ENCODE measurements at places on chromosomes 12 and 14.

DNA sequence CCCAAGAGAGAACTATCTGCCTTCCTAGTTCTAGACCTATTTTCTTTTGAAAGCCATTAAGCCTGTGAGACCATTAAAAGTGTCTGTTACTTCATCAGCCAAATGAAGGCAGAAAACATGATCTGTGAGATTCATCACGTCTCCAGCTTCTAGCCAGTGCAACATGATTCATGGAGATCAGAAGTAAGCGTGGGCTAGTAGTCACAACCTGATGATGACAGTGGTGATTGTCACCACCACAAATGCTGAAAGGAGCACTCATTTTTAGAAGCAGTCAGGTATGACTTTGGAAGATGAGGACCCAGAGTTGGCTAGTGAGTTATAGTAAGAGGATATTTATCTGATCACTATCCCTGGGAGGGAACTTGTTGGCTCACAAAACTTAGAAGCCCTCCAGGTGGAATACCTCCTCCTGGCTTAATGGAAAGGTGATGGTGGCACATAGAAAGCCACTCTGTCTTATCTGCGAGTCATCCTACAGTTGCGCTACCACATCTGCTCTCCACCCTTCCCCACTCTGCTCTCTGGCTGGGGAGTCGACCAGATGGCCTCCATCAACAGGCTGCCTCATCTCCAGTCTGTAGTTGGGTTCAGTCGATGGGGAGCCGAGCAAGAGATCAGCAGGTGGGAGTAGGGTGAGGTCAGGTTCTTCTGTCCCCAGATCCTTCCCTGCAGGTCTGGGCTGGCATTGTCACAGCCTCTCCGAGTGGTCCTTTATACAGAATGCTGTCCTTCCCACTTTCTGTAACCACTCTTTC lies 317.6 kb upstream of the FKBP4 start:
- DNase-seq, result no peak

DNA sequence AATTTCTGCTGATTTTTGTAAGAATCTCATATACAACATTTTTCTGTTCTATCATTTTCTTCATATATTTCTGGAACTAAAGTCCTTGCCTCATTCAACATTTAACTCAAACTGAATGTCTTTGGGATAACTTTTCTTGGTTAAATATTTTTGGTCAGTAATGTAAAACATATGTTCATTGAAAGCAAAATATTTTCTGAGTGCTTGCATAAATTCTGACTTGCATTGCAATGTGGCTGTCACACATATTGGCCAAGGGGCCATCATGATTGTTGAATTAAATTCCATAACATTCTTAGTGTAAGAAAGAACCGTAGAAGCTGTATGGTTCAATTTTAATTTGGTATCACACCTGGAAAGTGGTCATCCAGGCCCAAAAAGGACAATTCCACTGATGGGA lies 369.4 kb downstream of the GALC start:
- no peak for DNase-seq

GRCh38 chr14:52590318-52590717 lies 37.7 kb downstream of the GPR137C start:
- no peak for DNase-seq

DNA sequence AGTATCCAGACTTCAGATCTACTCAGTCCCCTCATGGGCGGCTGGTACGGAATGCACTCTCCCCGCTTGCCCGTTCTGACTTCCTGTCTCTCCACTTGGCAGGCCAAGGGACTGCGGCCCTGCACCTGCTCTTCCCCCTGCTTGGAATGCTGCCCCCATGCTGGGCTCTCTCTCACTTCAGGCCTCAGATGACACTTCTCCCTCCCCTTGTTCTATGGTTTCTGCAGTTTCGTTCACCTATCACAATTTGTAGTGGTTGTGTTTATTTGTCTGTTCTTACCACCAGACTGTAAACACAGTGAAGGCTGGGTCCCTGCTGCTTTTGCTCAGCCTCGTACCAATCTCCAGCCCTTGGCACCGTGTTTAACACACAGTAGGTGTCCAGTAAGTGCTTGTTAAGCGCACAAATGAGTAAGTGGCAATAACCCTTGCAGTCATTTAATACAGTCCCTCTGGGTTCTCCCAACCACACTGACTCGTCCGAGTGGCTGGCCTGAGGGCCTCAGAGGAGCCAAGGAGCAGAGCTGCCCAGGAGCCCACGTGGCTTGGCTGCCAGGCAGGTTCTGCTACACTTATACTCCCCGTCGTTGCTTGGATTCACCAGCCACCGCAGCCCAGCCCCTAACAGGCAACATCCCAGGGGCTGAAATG lies 11.8 kb downstream of the SLC6A12 start:
- DNase-seq, result no peak

DNA sequence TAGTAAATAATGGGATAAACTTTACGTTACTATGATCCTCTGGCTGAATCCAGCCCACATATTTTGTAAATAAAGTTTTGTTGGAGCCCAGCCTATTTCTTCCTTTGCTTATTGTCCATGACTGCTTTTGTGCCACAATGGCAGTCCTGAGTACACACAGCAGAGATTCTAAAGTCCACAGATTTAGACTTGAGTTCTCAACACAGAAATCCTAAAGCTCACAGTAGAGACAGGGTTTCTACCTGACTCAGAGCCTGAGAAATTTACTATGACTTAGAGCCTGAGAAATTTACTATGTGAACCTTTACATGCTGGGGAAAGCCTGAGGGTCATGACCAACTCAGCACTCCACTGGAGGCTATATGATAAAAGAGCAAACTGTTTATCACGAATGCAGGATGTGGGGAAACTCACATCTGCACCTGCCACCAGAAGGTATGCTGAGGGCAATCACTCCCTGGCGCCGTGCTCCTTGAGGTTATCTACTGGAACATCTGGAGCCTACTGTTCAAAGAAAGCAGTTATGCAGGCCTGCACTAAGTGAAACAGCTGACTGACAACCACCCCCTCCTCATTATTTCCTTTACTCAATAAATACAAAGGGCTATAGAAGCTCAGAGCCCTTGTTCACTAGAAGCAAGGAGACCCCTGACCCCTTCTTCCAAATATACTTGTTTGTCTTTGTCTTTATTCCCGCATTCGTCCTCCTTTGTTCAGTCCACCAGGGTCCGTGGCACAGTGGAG lies 52.6 kb upstream of the BICD1 start:
- DNase-seq, result no peak

DNA sequence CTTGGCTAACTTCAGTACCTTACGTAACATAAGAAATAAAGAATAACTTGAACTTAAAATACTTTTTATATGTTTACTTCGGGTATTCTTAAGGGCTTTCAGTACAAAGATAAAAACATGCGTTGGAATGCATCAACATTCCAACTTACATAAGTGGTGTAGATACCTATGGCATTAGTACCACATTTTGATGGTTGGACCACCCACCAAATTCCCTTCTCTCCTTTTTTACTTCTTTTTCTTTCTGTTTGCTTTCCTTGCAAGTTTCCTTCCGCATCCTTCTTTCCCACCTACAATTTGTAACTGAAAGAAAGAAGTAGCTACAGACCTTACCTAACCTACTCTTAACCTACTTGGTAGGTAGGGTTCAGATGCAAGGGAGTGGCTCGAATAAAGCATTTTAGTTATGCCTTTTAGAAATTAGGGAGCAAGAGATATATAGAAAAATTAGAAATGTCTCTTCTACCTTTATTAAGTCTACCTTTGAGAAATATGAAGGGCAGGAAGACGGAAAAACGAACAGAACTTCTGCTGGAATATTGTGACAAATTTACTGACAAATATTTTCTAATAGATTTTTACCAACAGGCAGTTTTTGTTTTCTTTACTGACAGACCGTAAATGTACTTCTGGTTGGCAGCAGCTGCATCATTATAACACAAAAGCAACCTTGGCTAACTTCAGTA lies 2.1 kb upstream of the ARHGAP5 start:
- DNase-seq, result no peak

DNA sequence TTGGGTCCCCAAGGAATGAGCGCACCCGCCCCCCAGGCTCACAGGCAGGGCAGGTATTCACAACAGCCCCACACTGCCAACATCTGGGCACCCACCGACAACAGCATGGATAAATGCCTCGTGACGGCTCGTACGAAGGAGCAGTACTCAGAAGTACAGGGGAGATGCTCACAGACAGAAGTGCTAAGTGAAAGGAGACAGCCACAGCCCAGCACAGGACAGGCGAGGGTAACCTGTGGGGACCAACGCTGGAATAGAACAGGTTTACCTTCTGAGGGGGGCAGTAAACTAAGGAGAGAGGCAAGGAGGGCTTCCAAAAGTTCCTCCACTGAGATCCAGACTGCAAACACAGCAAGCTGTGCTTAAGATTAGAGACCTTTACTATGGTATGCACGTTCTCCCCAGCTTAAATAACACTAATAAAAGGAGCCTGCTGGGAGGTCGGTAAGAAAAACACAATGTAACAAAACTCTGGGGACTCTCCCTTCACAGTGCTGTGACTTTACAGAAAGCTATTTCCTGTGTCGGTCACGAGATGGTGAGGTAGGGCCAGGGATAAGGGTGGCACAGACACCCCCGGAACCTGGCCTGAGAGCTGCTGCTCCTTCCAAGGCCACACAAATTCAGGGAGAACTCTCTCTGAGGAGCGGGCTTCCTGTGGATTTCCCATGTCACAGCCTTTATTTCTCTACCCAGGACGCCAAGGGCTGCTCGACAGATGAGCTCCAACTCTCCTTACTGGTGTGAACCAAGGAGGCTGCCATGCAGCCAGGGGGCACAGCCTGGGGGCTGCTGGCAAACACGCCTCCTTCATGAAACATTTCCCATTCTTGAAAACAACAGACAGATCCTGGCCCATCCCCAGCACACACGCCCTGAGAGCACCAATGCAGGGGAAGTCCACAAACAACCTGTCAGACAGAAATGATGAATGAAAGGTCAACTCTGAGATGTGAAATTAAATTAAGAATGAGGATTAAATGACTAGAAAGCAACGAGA lies 26.3 kb downstream of the SLC15A4 start:
- DNase-seq, result no peak

DNA sequence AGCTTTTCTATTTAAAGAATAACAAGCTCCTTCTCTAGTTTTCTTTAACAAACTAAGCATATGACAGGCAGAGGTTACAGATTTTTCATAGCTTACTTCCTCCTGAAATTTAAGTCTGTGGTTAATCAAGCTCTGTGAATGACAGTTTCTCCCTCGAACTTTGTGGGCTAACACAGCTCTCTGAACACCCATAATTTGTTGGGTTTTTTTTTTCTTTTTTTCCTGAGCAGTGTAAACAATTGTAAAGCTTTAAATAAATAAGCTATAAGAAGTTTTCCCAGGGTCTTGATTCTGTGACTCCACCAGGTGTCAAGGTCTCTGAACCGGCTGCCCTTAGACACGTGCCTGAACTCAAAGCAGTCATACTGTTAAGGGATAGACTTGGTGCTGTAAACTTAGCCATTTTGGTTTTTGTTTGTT lies 128.1 kb upstream of the AMIGO2 start:
- no peak for DNase-seq

DNA sequence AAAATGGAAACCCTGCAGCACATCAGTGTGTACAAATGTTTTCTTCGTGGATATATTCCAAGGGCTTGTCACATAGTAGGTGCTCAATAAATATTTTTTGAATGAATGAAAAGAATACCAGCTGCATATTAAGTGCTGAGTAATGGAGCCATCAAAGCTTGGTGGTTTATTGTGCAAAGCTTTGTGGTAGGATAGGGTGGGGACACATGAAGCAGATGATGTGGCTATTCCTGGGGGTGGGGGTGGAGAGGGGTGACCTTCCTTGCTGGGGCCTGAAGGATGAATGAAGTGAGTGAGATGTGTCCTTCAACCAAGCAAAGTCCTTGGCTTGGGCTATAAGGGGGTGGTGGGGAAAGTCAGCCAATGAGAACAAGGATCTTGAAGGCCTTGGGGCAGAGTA lies 4.3 kb upstream of the KRT81 start:
- no peak for DNase-seq

- no peak for DNase-seq
Observed at GRCh38 chr12:131530041-131530332, 180.9 kb upstream of the SFSWAP start.

DNA sequence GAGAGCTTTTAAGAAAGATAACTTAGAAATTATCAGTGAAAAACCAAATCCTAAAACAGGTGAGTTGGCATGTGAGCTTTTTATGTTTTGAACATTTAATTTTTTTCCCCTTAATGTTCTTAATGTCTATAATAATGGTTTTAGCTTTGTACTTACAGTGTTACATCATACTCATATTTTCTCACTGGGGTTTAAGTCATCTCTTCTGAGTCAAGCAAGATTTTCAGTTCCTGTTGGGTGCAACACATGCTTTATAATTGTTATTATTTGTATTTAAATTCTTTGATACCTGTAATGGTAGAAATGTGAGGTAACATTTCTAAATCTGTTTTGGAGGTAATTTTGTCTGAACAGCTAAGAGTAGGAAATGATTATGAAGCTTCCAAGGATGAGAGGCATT lies 113.0 kb downstream of the PLEKHA5 start:
- DNase-seq, result no peak

GRCh38 chr12:643475-644302 lies 19.6 kb downstream of the NINJ2 start:
- DNase-seq, result no peak

DNA sequence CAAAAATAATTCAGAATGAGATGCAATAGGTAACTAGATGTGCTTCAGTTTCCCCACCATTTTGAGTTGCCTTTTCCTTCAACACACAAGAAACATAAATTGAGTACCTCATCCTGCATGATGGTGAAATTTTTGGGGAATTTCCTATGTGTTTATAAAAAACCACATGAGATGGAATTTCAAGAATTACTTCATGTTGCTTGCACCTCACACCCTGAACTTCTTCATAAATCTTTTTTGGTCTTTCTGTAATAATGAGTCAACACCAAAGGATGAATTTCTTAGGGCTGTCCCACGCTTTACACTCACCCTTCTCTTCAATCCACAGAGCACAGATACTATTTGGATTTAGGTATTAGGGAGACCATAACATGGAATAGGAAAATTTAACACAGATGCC lies 22.6 kb upstream of the LUM start:
- DNase-seq, result no peak

DNA sequence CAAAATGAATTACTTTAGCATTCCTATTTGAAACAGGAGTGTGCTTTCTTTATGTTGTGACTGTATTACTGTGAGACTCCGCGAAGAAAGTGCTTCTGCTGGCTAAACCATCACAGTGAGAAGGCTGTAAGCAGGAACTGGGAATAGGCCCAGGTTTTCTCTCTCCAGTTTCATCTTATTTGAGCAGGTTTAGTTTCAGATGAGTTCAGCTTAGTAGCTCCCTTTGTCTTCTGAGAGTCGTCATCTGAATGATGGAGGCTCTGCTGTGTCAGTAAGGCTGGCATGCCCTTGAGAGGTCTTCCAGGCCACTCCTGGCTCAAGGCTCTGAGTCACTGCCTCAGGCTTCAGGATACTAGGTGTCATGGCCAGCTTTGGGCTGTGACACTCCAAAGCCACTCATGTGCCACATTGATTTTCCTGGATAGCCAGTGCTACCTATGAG lies 205.6 kb upstream of the RGS6 start:
- no peak for DNase-seq

- no peak for DNase-seq
Observed at GRCh38 chr14:33401311-33401710, 462.6 kb downstream of the NPAS3 start.

GRCh38 chr12:112916270-112916669 lies 9.5 kb downstream of the OAS1 start:
- DNase-seq, result no peak

All from T-helper 9 cell (primary cell).